ENCODE measurements at places on chromosomes 12 and 14.

GRCh38 chr12:132619386-132620112 is 973 bp downstream of the P2RX2 start:
- no peak for DNase-seq

DNA sequence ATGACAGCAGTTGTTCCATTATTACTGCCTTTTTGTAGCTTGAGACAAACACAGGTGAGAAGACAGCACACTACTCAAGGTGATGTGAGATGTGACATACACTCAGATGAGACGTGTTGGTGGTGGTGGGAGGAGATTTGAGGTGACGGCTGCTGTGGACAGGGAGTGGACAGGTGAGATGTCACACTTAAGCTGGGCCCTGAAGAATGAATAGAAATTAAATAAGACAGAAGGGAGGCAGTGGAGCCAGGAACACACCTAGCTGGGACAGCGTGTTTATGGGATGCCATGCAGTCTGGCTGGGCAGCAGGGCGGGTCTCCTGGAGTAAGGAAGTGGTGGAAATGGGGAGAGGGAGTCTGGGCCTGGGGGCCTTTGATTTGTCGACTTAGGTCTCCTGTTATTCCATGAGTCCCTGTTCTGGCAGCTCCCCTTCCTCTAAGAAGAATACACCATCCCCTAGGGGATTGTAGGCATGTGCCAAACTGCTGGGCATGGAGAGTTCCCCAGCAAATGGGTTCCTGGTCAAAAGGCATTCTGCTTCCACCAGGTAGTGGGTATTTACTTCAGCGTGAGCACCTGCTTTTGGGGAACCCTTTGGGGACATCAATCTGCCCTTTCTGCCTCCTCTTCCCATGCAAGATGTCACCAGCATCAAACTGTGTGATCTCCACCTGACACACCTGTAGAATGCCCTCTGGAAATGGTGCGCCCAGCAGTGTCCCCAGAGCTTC is 71.2 kb upstream of the ESRRB start:
- DNase-seq, result no peak

GRCh38 chr14:22794551-22794951 is 20.7 kb downstream of the SLC7A7 start:
- DNase-seq, result peak; percentile 42

- no peak for DNase-seq
These were observed 1.5 kb upstream of the STAT6 start for GRCh38 chr12:57112492-57113294.

DNA sequence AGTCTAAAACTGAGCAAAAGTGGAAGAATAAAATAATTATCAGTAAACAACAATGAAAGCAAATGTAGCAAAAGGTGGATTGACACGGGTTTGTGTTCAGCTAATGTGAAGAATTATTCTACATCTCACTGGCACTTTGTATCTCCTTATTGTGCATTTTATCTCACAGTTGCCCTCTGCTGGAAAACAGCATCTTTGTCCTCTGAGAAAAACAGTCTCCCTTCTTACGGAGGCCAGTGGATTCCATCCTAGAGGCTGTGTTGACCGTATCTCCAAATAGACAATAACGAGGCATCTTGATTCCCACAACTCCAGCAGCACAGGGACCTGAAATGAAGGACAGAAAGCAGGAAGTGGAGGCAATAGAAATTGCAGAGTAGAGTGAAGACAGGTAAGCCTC is 51.3 kb upstream of the PLBD1 start:
- DNase-seq, result no peak

- DNase-seq, result no peak
These were observed 15.9 kb upstream of the SIX1 start for GRCh38 chr14:60665177-60665550.

GRCh38 chr12:11780521-11781101 is 131.1 kb downstream of the ETV6 start:
- DNase-seq, result no peak

- no peak for DNase-seq
These were observed 147.4 kb downstream of the EFCAB11 start for GRCh38 chr14:89807151-89807550.

- no peak for DNase-seq
These were observed 1.8 kb downstream of the SMIM41 start for GRCh38 chr12:52081263-52081733.

DNA sequence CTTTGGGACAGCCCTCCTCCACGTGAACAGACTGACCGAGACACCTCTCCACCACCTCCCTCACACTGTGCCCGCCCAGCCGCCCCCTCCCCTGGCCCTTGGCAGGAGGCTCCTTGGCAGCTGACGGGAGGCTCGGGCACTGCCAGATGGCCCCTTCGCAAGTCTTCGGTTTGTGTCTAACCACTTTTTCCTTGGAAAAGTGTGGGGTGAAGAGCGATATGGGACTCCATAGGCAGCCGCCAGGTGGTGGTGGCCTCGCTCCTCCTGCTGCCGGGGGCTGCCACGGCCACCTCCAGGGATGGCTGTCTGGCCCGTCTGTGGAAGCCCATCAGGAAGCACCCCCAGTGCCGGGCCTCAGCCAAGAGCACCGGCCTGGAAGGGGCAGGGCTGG is 58.7 kb downstream of the LRCOL1 start:
- DNase-seq, result no peak

DNA sequence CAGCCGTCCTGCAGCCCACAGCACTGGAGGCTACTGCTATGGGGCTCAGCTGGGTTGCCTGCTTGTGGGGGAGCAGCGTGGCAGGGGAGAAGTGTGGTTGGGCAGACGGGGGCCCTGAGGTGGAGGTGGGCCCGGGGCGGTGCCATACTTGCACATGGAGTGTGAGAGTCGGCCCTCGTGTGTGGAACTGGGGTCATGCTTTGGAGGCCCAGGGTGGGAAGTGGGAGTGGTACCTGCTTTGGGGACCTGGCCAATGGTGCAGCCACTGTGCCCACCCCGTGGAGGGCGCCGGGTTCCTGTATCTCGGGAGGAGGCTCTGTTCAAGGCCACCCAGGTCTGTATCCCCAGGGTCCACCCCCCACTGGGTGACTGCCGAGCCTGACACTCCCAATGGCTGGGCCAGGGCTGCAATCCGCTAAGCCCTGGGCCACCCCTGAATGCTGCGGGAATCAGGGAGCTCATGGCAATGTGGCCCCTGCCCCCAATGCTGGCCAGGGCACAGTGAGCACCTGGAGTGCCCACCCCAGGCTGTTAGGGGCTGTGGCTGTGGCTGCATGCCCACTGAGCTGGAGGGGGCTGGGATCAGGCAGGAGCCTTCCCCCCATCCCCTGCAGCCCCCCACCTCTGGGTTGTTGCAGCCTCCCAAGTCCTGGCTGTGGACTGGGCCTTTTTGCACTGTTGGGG is 157.9 kb upstream of the SLC38A2 start:
- DNase-seq, result no peak

GRCh38 chr12:111893287-111893686 is 51.3 kb downstream of the MAPKAPK5 start:
- DNase-seq, result no peak

- DNase-seq, result no peak
These were observed 205.9 kb downstream of the PHLDA1 start for GRCh38 chr12:75825686-75826085.

DNA sequence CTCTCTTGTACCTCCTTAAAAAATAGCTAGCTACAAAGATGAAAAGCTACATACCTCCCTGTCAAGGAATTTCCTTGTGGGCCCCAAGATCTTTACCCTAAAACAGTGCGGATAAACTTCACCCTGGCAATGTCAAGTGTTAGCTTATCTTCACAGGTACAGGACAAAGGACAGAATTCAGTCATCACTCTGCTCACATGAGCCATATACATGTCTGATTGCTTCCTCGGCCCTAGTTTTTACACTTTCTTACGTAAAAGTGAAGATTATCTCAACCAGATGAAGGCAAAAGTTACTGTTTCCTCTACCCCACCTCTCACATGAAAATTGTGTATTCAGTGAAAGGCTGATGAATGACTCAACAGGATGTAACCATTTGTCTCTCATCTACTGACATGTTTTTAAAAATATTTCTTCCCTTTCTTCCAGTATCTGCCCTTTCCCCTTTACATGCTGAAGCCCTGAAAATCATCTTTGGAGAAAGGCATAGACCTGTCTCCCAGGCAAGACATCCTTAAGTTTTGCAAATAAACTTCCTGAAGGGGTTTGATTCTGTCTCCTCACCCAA is 890.1 kb downstream of the GALC start:
- DNase-seq, result no peak

GRCh38 chr14:103828315-103828967 is 18.9 kb downstream of the PPP1R13B start:
- no peak for DNase-seq

- DNase-seq, result no peak
These were observed 27.1 kb downstream of the VWF start for GRCh38 chr12:6097411-6097810.

GRCh38 chr12:4909734-4910501 is at the start of gene KCNA1:
KCNA1 (plus strand) TSS chr12:4909905; CDS start chr12:4911379, 1,474 bp downstream.
- DNase-seq, result no peak

DNA sequence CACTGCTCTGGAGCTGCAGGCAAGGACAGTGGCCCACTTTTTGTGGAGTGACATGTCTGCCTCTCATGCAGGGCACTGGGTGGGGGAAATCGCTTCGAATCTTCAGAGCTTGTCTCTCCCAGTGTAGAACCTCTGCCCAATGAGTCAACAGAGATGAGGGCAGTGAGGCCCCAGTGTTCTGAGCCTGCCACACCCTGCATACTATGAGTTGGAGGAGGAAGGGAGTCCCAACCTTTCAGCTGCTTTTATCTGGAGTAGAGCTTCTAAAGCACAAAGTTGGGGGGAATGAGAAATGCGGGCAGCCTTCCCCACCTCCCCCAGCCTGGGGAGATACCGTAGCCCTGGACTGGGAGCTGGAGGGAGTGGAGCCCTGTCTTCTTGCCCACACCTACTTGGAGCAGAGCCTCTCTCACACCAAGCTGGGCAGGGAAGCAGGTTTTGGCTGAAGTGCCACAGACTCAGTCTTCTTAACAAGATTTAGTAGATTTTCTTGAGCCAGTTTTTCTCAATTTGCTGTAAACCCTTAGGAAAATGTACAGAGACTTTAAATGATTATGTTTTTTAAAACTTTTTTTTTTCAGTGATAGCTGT is 159.1 kb downstream of the ADGRD1 start:
- no peak for DNase-seq

DNA sequence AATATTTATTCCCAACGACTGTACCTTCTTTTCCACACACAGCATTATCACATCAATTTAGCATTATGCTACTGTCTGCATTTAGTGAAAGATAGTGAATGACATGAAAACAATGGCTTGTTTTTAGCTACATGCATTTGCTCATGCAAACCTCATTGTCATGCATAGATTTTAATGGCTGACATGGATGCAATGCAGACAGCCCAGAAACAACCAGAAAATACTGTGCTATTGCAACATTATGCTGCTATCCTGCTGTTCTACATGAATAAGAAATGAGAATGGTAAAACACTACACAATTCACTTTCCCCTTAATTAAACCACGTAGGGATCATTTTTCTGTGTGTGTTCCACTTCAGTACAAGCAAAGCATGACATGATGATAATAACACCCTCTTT is 90.8 kb downstream of the LIN7A start:
- DNase-seq, result no peak

- no peak for DNase-seq
These were observed 48.5 kb downstream of the BAZ2A start for GRCh38 chr12:56581418-56582145.

- no peak for DNase-seq
These were observed 111.9 kb upstream of the PRMT8 start for GRCh38 chr12:3379079-3379478.

DNA sequence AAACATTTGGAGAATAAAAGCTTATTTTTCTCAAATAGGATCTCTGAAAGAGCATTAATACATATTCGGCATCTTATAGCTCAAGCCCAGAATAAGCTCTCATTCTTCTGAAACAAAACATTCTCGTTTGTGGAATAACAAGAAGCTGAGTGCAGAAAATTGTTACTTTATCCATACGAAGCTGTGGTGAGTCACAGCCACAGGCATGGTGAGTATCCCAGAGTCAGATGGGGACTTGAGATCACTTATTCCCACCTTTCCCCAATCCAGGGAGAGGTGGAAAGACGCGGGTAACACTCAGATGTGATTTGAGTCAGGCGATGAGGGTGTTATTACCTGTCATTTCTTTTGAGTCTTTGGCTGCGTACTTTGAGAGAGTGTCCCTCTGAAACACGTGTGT is 214.6 kb upstream of the TMEM132C start:
- no peak for DNase-seq

Measured in CD4-positive, alpha-beta T cell treated with Interleukin-1 beta for 1 hour (primary cell).